A549 treated with Mapracorat at 1 μM for 4 hours (cell line): ENCODE measurements at places on chromosomes 1 and 21. TPM values are rescaled to one million over a fixed set of nuclear protein-coding genes. Genes with fewer than 3 reads are reported as not detected.

The TLCD4 gene
- total RNA-seq = 5.1 to 12.4 TPM (median 10.1 TPM) in 5 replicates

The TTC24 gene
- not detected in 5 replicates for total RNA-seq

The SLC1A7 gene
- not detected in 5 replicates for total RNA-seq

The RAB4A gene
- 44.0 to 54.6 TPM (median 49.9 TPM) in 5 replicates for total RNA-seq

The FAM163A gene
- 0.04 TPM in 1 of 5 replicates, not detected in the others for total RNA-seq

The KCNK2 gene
- total RNA-seq = 0.09 to 0.10 TPM in 2 of 5 replicates, not detected in the others

The AMY1A gene
- not detected in 5 replicates for total RNA-seq

The TMPRSS15 gene
- not detected in 5 replicates for total RNA-seq

The C8B gene
- total RNA-seq = not detected in 5 replicates

The GUCA2A gene
- not detected in 5 replicates for total RNA-seq

The AKR7A3 gene
- 0.09 to 0.32 TPM (median 0.12 TPM) in 5 replicates for total RNA-seq

The TDRD5 gene
- 0.05 TPM in 2 of 5 replicates, not detected in the others for total RNA-seq
